ENCODE measurements at places on chromosomes 6 and 20. TPM values are rescaled to one million over a fixed set of nuclear protein-coding genes. Genes with fewer than 3 reads are reported as not detected.

DNA sequence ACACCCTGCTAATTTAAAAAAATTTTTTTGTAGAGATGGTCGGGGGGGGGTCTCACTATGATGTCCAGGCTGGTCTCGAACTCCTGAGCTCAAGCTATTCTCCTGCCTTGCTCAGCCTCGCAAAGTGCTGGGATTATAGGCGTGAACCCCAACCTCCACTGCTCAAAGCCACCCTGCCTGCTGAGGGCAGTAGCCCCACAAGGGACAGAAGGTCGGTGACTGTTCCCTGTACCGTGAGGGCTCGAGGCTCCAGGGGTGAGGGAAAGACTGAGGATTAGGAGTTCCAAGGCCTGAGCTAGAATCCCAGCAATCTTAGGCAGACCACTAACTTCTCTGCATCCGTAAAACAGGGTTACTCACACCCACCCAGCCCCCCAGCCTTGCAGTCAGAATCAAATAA is 51.1 kb downstream of the CPNE5 start:
- DNase-seq = no peak

- no peak for DNase-seq
Observed at GRCh38 chr6:149249370-149250357, 67.8 kb upstream of the TAB2 start.

The ZC3H12D gene
- not detected for total RNA-seq

- peak; percentile 33 for DNase-seq
Observed at GRCh38 chr20:40471261-40471629, 217.8 kb downstream of the MAFB start.

The C20orf204 gene
- total RNA-seq = 6.9 TPM

- no peak for DNase-seq
Observed at GRCh38 chr6:29813809-29814208, 13.8 kb upstream of the HLA-G start.

DNA sequence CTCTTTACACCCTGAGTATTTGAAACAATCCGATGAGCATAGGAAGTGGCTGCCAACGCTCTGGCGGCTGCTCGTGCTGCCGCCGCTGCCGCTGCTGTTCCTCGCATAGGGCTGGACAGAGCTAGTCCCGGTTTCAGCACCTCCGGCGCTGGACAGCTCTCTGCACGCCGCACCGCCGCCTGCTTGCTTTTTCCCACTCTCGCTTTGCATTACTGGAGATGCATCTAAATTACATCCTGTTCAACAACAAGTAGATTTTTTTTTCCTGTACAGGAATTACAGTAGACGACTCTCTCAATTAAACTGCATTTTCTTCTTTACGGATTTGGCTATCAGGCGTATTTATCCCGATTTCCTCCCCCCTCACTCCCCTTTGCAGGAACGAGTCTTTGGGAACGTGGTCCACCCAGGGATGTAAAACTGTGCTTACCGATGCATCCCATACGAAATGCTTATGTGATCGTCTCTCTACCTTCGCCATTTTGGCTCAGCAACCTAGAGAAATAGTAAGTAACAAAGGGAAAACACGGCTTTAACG is 563.8 kb downstream of the LMBRD1 start:
- peak; percentile 61 for DNase-seq

The ALDH8A1 gene
- 0.20 TPM for total RNA-seq

GRCh38 chr20:32285621-32286371 is 8.3 kb downstream of the KIF3B start:
- DNase-seq = no peak
